ENCODE measurements at places on chromosomes 11 and 22.

DNA sequence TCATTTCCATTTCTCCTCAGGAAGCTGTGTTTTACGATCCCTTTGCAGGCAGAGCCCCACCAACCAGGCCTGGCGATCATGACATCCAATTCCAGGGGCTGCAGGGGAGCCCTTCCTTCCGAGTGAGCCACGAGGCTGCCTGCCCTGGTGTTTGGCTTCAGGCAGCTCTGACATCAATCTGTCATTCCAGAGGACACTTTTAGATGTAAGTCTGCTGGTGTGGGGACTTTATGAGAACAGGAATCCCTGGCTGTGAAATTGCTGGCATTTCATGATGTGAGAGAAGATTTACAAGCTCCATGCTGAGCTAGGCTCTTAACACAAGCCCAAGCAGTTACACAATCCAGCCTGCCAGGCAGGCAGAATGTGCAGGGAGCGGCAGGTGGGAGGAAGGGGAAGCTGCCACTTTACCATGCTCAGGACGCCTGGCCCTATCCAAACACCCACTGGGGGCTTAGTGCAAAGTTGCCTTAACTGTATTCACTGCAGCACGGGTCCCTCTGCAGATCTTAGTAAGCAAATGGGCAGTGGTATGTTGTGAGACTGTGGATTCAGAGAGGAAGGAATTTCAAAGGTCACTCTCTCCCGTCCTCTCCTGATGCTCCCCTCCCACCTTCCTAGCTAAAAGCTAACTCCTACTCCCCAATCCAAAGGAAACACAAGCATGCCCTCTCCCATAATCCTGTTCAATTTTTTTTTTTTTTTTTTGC, 43.4 kb upstream of the MICAL2 start:
- no peak for DNase-seq

GRCh38 chr11:78066471-78066870, 2.8 kb downstream of the THRSP start:
- no peak for DNase-seq

GRCh38 chr22:35812600-35812999, 94.9 kb downstream of the APOL5 start:
- no peak for DNase-seq

GRCh38 chr11:70076461-70076931, 1.6 kb upstream of the ANO1 start:
- no peak for DNase-seq

DNA sequence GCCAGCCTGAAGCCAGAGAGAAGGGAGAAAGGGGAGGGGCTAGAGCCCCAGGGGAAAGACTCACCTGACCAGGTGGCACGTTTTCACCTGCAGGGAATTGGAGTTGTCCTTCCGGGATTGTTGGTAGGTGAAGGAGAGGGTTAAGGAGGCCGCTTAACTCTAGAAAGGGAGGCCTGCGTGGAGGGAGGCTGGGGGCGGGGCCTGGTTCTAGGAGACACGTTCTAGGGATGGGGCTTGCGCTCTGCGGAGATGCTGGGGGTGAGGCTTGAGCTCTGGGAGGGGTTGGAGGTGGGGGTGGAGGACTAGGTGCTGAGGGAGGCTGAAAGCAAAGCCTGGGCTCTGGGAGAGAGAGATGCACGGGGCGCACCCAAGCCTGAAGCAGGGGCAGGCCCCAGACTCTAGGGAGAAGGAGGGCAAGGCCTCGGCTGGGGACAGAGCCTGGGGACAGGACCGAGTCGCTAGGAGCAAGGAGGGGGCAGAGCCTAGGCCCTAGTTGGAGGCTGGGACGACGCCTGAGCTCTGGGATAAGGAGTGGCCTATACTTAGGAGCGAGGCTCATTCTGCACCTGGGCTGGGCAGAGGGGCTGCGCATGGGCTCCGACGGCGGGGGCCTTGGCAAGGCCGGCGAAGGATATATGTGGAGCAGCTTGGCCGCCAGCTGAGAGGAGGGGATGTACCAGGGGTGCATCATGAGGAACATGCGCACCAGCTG, 2.4 kb downstream of the RASGRP2 start:
- DNase-seq = no peak

GRCh38 chr22:36512991-36513390, 6.2 kb upstream of the FOXRED2 start:
- DNase-seq = no peak

- DNase-seq = no peak
Observed at GRCh38 chr11:105670811-105671210, 60.9 kb downstream of the GRIA4 start.

GRCh38 chr11:64220798-64221197, 5.2 kb downstream of the TRPT1 start:
- no peak for DNase-seq

- no peak for DNase-seq
Observed at GRCh38 chr11:12087075-12088004, 23.1 kb upstream of the MICAL2 start.

- DNase-seq = no peak
Observed at GRCh38 chr22:23557036-23557435, 23.1 kb downstream of the IGLL1 start.

DNA sequence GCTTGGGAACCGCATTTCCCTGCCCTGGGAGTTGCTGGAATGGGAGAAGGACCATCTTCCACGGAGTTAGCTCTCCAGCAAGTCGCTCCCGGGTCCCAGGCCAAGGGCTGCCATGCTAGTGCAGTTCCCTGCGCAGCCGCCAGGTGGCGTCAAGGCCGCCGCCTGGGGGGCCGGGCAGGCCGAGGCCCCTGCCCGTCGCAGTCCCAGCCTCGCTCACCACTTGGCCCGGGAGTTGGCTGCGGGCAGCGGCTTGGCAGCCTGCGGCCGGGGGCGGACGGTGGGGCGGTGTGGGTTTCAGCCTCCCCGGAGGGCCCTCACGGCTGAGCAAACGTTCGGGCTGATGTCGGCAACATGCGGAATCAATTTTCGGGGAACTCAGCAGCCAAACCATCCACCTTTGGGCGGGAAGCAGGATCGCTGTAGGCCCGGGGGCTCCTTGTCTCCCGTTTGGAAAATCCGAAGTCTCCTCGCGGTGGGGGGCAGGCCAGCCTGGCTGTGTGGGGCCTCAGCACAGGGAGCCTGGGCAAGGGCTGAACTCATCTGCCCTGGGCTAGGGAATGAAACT, 415.1 kb downstream of the SOX6 start:
- no peak for DNase-seq

- no peak for DNase-seq
Observed at GRCh38 chr11:111586388-111586831, 15.8 kb upstream of the SIK2 start.

DNA sequence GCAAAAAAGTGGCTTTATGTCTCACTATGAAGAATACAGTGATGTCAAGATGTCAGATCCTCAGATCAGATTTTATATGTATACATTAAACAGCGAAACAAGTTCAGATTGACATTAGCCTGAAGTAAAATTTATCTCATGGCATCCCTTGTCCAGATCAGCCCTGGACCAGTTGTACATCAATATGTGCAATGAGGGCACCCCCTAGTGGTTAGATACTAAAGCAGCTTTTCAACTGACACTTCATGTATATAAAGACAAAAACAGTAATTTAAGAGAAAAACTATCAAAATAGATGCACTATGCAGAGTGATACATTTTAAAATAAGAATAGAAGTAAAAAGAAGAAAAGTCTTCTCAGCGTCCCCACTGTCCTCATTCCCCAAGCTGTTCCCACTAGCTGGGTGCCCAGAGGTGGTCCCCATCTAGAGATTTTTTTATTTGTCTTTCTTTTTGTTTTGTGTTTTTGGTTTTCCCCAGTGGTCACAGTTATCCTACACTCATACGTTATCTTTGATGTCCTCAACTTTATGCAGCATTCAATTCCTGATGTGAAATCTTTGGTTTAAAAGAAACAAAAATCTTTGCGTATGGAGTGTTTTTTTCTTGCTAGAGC, 2193.4 kb upstream of the RAG2 start:
- DNase-seq = no peak

- no peak for DNase-seq
Observed at GRCh38 chr11:132006884-132007580, 636.6 kb downstream of the NTM start.
